ENCODE measurements at places on chromosomes 5 and 9.

- DNase-seq, result peak; percentile 82
Observed at GRCh38 chr5:150144246-150144801, 11.3 kb downstream of the PDGFRB start.

- no peak for DNase-seq
Observed at GRCh38 chr5:58088941-58089340, 370.9 kb downstream of the PLK2 start.

DNA sequence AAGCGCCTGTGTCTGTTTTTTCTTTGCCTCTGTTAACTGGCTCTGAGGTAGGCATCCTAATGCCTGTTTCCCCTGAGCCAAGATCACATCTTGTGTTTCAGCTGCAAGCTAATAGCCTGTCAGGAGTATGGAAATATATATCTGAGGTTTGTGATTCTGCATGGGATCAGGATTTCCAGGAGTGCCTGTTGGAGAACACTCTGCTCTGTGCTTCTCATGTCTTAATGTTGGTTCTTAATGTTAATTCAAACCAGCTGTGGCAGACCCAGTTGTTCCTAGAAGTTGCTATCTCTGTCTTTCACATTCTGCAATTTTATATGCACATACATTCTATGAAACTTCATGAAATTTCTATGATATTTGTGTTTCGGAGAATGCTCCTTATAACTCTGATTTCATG, 72.1 kb downstream of the PGM5 start:
- DNase-seq, result no peak

DNA sequence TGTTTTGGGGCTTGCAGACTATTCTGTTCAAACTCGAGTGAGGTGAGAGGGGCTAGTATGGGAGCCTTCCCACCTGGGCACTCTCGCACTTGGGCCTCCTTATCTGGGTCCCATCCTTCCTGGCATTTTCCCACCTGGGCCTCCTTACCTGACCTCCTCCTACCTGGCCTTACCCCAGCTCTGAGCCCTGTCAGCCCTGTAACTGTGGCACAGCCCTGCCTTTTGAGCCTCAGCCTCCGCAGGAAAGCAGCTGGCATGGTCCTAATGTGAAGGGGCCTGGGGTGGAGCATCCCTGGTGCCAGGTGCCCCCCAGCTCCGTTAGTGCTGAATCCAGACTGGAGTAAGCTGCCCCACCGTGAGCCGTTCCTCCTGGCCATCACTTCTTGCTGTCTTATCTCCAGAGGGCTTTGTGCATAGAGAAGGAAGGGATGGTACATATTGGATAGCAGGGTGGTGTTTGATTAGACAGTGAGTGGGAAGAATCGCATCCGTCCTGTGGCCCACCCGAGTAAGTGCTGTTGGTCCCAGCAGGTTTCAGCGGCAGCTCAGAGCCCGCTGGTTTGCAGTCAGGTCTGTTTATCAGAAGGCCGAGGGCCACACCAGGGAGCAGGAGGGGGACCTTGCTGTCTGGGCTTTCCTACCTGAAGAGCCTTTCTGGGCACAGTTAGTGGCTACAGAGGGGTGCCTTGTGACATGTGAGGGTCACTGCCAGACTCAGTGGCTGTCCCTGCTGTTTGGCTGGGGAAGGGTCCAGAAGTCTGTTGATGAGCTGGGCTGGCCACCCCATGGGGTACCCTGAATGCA, 76.5 kb downstream of the WNK2 start:
- no peak for DNase-seq

- DNase-seq, result no peak
Observed at GRCh38 chr5:149608936-149609545, 27.7 kb downstream of the ARHGEF37 start.

Measured in fibroblast of lung (primary cell).